ENCODE measurements at places on chromosomes 5 and 9.

GRCh38 chr5:177079606-177080005 lies 7.1 kb upstream of the FGFR4 start:
- DNase-seq: no peak

- DNase-seq: no peak
These were observed 11.0 kb downstream of the ZBTB5 start for GRCh38 chr9:37454238-37454637.

- DNase-seq: no peak
These were observed 274.9 kb downstream of the GADD45G start for GRCh38 chr9:89879701-89880100.

GRCh38 chr5:8233479-8233878 lies 364.5 kb downstream of the MTRR start:
- DNase-seq: no peak

DNA sequence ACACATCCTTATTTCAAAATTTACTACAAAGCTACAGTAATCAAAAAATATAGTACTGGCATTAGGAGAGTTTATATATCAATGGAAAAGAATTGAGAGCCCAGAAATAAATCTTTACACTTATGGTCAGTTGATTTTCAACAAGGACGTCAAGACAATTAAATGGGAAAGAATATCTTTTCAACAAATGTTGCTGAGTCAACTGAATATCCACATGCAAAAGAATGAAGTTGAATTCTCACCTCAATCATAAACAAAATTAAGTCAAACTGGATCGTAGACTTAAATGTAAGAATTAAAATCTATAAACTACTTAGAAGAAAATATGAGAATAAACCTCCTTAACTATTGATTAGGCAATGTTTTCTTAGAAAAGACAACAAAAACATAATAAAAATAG lies 61.5 kb upstream of the PRR16 start:
- no peak for DNase-seq

- no peak for DNase-seq
These were observed 497.4 kb upstream of the CYLC2 start for GRCh38 chr9:102497709-102498108.

DNA sequence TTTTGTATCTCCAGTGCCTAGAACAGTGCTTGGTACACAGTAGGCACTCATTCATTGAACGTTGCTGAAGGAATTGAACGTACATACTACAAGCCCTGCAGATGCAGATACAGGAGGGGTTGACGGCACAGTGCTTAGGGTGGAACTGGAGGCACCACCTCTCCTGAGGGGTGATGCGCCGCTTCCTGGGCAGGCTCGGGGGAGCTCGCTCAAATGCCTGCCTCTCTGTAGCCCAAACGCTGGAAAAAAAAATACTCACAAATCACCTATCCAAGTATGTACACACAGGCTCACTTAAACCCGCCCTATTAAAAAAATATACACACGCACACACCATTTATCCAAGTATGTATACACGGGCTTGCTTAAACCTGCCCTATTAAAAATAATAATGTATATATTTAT lies 536 bp upstream of the COMMD10 start:
- DNase-seq: peak; percentile 33

- no peak for DNase-seq
These were observed 364.2 kb upstream of the RPS23 start for GRCh38 chr5:82642313-82642712.

DNA sequence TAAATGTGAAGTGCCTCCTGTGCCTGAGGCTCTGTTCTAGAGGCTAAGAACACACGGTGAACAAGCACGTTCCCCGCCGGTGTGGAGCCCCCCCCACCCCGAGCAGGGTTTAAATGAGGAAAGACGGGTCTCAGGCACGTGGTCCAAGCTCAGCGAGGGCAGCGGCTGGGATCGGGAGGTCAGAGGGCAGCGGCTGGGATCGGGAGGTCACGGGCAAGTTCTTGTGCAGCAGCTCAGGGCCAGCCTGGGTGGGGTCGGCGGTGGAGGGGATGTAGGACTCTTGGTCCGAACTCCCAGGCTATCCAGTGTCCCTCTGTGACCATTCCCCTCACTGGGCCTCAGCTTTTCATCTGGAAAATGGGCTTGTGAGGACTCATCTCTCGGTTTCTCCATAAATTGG lies 2.7 kb upstream of the GBGT1 start:
- DNase-seq: no peak

GRCh38 chr9:136686794-136687711 lies at the start of gene AGPAT2:
Gene AGPAT2, minus strand, starts transcription at chr9:136687457. Its CDS starts 100 bp downstream, at chr9:136687357.
- peak; percentile 64 for DNase-seq

DNA sequence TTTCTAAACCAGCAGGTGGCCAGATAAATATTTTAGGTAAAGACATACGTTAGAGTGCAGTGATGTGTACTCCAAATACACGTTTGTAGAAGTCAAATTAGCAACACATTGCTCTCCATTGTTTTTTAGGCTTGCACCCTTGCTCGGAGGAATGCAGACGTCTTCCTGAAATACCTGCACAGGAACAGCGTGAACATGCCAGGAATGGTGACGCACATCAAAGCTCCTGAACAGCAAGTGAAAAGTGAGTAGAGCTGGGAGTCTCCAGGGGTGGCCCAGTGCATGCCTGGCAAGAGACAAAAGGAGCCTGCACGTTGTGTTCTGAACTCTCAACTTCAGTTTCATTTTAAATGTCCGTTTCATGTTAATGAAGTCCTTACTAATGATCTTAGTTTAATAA lies 207.5 kb upstream of the OTULINL start:
- no peak for DNase-seq

DNA sequence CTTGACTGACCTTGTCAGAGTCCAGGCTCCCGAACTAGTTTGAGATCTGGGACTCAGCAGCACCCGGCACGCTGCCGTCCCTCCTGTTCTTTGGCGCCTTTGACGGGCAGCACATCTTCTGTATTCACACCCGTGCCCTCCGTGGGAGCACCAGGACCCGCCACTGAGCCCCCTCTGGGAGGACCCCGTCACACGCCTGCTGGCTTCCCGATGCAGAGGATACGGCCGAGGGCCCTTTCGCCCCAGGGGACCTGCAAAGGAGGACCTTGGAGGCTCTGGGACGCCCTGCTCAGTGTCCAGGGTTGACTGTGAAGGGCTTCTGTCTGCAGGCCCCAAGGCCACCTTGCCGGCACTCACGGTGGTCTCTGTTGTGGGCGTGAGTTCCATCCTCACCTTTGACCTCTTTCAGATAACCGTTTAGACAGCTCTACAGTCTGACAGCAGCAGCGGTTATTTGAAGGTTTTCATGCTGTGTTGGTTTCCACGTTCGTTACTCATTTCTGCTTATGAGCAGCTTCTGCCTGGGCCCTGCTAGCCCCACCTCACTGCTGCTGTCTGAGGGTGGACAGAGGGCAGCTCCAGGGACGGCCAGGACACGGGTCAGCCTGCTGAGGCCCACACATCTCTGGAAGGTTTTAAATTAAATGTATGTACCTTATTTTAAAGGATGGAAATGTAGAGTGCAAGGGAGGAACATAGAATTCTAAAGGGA lies 12.6 kb upstream of the EXOC3 start:
- no peak for DNase-seq

GRCh38 chr9:18786911-18787650 lies 245.9 kb downstream of the SAXO1 start:
- DNase-seq: no peak

DNA sequence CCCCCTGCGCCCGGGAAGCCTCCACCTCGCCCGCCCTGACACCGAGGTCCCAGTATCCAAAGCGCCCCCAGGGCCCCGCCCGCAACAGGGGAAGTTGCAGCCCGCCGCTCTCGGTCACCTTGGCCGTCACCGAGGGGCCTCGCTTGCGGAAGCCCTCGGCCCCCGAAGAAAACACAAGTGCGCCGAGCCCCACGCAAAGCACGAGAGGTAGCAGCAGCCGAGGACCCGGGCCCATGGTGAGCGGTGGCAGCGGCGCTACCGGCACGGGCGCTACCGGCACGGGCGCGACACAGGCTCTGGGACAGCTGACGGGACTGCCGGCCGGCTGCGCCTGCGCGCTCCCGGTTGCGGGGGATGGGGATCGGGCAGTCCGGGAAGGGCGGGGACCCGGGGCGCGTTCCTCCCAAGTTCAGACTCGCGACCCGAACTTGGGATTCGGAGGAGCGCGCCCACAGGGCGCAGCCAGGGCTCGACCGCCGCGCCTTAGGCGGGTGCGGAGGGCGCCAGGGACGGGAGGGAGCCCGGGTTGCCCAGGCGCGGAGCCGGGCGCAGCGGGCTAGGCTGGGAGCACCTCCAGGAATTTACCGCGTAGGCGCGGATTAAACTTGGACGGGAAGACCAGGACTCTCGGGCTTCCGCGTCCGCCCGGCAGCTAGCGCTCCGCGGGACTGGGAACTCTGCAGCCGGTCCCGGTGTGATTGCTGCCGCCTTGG lies at the start of gene PPIC:
Gene PPIC, minus strand, starts transcription at position 335 of the 713 bp plus-strand sequence. Its CDS starts 100 bp downstream, at position 235.
- DNase-seq: peak; percentile 75

DNA sequence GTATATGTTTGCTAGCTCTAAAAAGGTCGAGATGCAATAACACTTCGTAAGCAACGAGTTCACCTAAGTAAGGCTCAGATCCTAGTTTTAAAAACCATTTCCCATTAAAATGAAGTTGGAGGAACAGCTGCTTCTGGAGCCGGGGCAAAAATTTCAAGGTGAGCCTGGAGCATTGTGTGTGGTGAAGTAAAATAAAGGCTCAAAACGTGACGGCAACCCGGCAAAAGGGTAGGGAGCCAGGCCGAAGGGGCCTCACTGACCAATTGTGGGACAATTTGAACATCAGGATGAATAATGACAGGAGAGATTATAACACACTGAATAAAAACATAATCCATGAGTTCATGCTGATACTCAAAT lies 20.1 kb downstream of the BTNL9 start:
- DNase-seq: no peak

DNA sequence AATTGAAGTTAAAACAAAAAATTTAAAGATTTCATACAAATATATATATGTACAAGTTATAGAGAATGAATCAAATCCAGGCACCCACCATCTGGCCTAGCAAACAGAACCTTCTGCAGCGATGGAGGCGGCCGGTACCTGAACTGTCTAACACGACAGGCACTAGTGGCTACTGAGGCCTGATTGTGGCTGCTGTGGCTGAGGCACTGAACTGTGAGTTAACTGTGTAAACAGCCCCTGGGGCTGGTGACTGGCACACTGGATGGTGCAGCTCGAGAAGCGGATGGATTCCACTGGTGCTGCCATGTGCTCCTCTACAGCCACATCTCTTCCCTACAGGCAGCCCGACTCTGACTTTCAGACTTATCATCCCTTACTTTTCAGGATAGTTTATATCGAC lies 82.4 kb downstream of the RAPGEF1 start:
- DNase-seq: peak; percentile 75

DNA sequence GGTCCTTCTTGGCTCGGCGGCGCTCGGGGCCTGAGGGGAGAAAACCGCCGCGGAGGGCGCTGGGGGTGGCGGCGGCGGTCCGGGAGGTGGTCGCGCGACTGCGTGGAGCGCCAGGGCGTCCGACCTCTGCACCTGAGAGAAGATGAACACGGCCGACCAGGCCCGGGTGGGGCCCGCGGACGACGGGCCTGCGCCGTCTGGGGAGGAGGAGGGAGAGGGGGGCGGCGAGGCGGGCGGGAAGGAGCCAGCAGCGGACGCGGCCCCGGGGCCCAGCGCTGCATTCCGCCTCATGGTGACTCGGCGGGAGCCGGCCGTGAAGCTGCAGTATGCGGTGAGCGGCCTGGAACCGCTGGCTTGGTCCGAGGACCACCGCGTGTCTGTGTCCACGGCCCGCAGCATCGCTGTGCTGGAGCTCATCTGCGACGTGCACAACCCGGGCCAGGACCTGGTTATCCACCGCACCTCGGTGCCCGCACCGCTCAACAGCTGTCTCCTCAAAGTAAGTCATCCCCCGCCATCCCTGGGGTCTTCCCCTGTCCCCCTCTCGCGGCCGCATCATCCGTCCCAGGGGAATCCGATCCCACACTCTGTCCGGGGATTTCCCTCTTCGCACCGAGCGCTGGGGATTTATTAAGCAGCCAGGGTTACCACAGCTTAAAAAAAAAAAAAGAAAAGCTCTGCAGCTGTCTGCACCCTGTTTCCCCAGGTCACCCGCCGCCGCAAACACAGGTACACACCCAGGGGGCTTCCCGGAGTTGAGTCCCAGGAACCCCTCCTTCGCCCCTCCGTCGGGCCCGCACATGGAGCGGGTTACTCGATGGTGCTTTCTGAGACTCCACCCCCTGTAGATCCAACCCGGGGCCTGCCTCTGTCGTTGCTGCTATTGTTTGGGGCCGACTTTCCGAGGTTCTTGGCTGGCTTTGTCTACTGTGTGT lies at the start of gene GTF3C4:
Gene GTF3C4, plus strand, starts transcription at position 8 of the 935 bp plus-strand sequence. Its CDS starts 135 bp downstream, at position 143.
- DNase-seq: peak; percentile 31

- DNase-seq: no peak
These were observed 13.8 kb downstream of the CYFIP2 start for GRCh38 chr5:157279605-157280239.

DNA sequence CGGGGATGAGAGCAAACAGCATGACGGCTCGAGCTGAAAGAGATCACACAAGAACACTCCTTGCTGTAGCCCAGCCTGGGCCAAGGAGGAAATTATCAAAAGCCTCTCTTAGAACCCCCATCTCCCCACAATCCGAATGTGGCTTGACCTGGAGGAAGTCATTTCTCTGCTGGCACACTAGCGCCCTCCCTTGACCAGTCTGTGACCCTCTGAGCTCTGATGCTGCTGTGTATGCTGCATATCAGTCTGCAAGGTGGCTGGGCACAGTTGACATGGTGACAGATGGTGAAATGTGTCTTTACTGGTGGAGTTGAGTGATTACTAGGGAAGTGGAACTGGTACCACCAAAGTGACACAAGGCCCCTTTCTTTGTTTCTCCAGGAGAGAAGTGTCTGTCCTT lies 3.3 kb downstream of the SLC46A2 start:
- DNase-seq: no peak

DNA sequence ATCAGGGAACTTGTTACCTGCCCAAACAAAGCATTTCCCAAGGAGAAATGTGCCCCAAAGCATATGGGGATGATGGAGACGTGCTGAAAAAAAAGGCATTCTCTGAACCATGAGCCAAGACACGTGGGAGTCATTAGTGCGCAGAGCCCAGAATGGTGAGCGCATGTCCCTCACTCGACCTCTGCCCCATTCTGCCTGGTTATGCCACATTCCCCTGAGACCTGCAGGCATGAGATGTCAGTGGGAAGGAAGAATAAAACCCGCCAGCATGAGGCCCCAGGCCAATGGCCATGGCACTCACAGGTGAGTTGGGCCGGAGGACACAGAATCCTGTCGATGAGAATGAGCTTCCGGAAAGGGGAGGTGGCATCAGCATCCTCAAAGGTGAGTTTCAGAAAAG lies 228.9 kb downstream of the CDK5RAP2 start:
- DNase-seq: peak; percentile 16

DNA sequence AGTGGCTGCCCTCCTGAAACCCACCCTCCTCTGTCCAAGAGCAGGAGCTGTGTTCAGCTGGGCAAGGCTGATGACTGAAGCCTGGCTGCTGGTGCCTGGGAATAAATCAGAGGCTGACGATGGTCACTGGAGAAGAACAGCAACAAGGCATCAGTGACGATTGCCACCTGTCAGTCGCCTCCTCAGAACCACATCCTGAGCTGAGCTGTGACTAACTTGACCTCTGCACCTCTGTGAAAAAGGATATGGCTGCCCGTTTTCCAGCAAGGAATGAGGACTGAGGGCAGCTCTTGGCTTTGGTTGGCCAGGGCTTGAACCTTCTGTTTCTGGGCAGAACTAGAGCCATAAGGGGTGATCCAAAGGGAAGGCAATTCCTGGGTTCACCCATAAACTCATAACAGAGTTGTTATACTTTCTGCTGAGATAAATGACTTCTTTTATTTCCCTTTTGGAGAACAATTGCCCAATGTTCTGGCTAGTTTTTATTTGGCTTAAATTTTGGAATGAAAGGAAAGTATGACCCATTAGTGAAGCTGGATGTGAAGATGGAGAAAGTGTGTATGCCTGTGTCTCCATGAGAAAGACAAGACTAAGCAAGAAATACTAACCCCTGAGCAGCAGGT lies 40.1 kb downstream of the TRIP13 start:
- peak; percentile 81 for DNase-seq

- DNase-seq: no peak
These were observed 145.9 kb upstream of the IRX2 start for GRCh38 chr5:2897276-2897961.

Measured in RPMI7951 (cell line).